ENCODE measurements at places on chromosomes 11 and 22.

DNA sequence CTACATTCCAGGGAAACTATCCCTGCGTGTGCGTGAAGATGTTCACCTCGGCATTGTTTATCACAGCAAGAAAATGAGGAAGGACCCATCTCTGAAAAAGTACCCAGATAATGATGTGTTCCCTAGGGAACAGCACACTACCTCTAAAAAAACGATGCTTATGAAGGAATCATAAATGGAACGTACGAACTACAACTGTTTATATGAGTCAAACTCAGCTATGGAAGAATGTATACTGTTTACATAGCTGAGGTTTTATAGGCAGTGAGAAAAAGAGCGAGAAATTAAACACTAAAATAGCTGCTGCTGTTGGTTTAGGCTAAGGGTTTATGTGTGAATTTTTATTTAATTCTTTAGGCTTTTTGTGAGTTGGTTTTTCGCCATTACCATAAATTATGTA lies 48.9 kb downstream of the APOL1 start:
- DNase-seq = no peak

GRCh38 chr11:69259096-69259495 lies 34.9 kb upstream of the MYEOV start:
- DNase-seq = no peak

GRCh38 chr11:69656536-69657455 lies 15.8 kb downstream of the CCND1 start:
- no peak for DNase-seq

DNA sequence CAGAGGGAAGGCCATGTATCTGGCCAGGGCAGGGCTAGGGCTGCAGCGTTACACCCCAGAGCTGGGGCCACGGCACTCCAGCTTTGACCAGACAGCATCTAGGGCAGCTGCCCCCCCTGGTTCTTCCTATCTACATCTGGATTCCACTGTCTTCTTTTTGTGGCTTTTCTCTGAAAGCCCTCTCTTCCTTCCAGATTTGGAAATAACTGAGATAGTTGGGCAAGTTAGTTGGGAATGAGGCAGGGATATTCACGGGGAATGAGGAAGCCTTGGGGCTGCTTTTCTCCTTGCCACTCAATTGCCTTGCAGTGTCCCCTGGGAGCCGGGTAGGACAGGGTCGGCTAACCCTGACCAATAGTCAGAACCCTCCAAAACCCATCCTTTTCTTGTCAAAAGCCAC lies 26.8 kb downstream of the CLMP start:
- no peak for DNase-seq
